ENCODE measurements at places on chromosomes 16 and 17. TPM values are rescaled to one million over a fixed set of nuclear protein-coding genes. Genes with fewer than 3 reads are reported as not detected.

DNA sequence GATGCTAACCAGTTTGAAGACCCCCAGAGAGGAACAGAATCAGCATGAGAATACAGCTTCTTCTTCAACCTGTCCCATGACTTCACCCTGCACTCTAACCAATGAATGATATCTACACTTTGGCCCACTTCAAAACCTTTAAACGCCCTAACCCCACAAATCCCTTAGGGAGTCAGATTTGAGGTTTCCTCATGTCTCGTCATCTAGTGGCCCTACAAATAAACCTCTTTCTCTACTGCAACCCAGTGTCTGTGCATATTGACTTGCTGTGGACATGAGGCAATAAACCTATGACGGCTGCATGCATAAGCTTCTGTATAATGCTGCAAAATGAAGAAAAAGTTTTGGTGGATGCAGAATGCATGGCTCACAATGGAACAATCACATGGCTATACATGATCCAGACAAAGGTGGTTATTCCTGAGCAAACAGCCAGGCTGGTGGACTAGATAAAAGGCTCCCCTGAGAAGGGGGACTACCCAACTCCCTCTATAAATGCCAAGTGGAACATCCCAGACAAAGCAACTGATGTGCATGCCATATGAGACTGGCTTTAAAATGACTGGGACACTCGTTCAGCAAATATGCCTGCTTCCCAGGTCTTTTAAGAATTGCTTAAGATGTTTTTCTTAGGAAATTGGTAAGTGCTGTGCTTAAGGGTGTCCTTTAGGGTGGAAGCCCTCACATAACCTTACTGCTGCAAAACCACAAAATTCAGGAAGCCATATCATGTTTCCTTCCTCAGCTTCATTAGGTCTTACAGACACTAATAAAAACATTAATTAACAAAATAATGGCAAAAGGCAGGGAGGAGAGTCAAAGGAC is 12.2 kb downstream of the N4BP1 start:
- H3K4me3 ChIP-seq = no peak overlapping the region
- H3K4me1 ChIP-seq = peaks cover 50% of the 10 kb centered on the region
- H3K36me3 ChIP-seq = no peaks in the 10 kb centered on the region

DNA sequence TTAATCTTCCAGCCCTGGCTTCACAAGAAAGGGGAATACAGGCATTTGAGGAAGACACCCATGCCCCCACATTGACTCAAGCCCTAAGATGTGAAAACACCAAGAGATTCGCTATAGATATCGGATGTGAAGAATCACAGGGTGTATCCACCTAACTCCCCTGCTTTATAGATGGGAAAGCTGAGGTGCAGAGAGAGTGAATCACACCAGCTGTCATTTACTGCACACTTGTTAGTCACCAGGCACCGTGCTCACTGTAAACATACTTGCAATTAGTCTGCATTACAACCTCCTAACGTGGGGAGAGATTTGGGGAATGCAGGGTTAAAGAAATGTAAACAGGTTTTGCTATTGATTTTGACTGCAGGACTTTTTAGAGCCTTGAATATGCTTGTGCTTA is 325.5 kb downstream of the C16orf95 start:
- no peak overlapping the region for H3K4me3 ChIP-seq
- H3K27me3 ChIP-seq = no peaks in the 10 kb centered on the region
- DNase-seq = no peak
- H3K36me3 ChIP-seq = no peaks in the 10 kb centered on the region
- H3K4me1 ChIP-seq = no peaks in the 10 kb centered on the region
- H3K27ac ChIP-seq = no peak overlapping the region

- no peaks in the 10 kb centered on the region for H3K36me3 ChIP-seq
- H3K4me1 ChIP-seq = peaks cover 38% of the 10 kb centered on the region
- H3K27me3 ChIP-seq = no peaks in the 10 kb centered on the region
- peak overlapping the region; percentile 68 for H3K4me3 ChIP-seq
- H3K27ac ChIP-seq = no peak overlapping the region
Measured at GRCh38 chr17:29621751-29622194, 939 bp downstream of the CORO6 start.

- no peak for DNase-seq
- no peaks in the 10 kb centered on the region for H3K36me3 ChIP-seq
- H3K27ac ChIP-seq = no peak overlapping the region
- no peaks in the 10 kb centered on the region for H3K4me1 ChIP-seq
- H3K4me3 ChIP-seq = no peak overlapping the region
Measured at GRCh38 chr16:12171206-12171605, 194.7 kb downstream of the SNX29 start.

DNA sequence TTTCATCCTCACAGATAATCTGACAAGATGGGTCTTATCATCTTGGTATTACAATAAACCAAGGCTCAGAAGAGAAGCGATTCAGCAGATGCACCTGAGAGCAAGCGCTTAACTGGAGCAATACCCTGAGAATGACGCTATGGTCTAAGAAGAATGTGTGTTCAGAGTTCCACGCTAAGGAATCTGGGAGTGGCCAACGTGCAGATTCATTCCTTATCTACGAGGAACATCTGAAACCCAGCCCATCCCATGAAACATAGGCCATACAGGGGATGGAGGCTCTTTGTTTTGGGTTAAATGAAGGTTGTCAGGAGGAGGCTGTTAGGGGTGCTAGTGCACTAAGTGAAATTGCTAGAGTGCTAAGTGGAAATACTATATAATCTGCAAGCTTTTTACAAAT is 28.5 kb upstream of the KDM8 start:
- H3K36me3 ChIP-seq = no peaks in the 10 kb centered on the region
- no peak for DNase-seq
- no peaks in the 10 kb centered on the region for H3K27me3 ChIP-seq
- no peak overlapping the region for H3K27ac ChIP-seq
- H3K4me1 ChIP-seq = peaks cover 7% of the 10 kb centered on the region

DNA sequence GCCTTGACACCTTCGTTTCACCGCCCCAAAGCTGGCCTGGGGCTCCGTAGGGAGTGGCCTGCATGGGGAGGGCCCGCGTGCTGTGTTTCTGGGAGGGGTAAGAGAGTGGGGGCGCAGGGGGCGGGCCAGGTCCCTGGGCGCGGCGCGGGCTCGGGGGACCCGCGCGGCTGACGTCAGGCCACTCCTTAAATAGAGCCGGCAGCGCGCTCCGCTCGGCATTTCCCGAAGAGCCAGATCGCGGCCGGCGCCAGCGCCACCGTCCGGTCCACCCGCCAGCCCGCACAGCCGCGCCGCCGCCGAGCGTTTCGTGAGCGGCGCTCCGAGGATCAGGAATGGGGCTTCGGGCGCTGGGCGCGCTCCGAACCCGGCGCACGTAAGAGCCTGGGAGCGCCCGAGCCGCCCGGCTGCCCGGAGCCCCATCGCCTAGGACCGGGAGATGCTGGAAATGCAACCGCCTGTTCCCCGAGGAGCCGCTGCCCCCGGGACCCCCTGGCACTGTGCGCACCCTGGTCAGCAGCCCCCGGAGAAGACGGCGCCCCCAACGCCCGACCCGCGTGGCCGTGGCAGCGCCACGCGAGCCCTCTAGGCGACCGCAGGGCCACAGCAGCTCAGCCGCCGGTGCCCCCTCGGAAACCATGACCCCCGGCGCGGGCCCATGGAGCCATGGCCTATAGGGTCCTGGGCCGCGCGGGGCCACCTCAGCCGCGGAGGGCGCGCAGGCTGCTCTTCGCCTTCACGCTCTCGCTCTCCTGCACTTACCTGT is at the start of gene HS3ST2:
HS3ST2 (plus strand) TSS at position 215 of the 763 bp plus-strand sequence; CDS start at position 664, 449 bp downstream.
- H3K27me3 ChIP-seq = peaks cover 24% of the 10 kb centered on the region
- peak; percentile 90 for DNase-seq
- H3K4me1 ChIP-seq = peaks cover 7% of the 10 kb centered on the region
- no peaks in the 10 kb centered on the region for H3K36me3 ChIP-seq
- no peak within 1 kb of the TSS for H3K27ac ChIP-seq
- peak within 1 kb of the TSS; percentile 50 for H3K4me3 ChIP-seq

GRCh38 chr16:66689282-66689681 is 7.3 kb downstream of the CMTM4 start:
- no peak overlapping the region for H3K4me3 ChIP-seq
- H3K36me3 ChIP-seq = no peaks in the 10 kb centered on the region
- H3K4me1 ChIP-seq = no peaks in the 10 kb centered on the region

DNA sequence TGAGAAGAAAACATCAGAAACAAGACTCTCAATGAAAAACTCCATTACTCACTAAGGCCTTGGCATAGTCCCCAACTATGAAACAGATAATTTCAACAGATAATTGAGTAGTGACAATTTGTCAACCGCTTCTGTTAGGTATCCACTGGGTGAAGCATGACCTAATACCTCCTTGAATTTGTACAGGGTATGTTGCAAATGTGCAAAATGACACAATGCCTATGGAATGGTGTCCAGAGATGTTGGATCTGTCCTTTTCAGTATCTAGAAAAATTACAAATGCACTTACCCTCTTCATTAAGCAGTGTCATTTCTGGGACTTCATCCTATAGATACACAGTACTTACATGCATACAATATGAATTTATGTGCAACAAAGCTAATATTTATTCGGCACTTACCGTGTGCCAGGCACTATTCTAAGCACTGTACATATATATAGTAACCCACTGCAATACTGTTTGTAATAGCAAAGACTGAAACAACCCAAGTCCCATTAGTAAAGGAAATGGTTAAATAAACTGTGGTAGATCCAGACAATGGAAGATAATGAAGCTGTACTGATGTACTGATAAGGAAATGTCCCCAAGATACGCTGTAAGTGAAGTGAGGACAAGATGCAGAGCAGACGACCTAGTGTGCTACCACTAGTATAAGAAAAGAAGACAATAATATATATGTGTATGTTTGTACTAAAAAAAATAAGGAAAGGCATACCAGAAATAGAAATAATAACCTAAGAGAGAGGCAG is 21.4 kb upstream of the SLC6A4 start:
- H3K27ac ChIP-seq = peak overlapping the region; percentile 64
- peaks cover 20% of the 10 kb centered on the region for H3K4me1 ChIP-seq
- DNase-seq = no peak
- no peak overlapping the region for H3K4me3 ChIP-seq
- peaks cover 15% of the 10 kb centered on the region for H3K36me3 ChIP-seq

- H3K27ac ChIP-seq = peak overlapping the region; percentile 90
- peak overlapping the region; percentile 7 for H3K4me3 ChIP-seq
- H3K27me3 ChIP-seq = no peaks in the 10 kb centered on the region
- peak; percentile 95 for DNase-seq
Measured at GRCh38 chr16:89505204-89506112, 2.7 kb upstream of the SPG7 start.

CMC2 gene
- 9.8 TPM for total RNA-seq

GRCh38 chr17:13306310-13306962 is 288.6 kb upstream of the ELAC2 start:
- no peaks in the 10 kb centered on the region for H3K27me3 ChIP-seq
- no peaks in the 10 kb centered on the region for H3K36me3 ChIP-seq
- no peaks in the 10 kb centered on the region for H3K4me1 ChIP-seq
- no peak for DNase-seq
- H3K4me3 ChIP-seq = no peak overlapping the region
- H3K27ac ChIP-seq = no peak overlapping the region

DNA sequence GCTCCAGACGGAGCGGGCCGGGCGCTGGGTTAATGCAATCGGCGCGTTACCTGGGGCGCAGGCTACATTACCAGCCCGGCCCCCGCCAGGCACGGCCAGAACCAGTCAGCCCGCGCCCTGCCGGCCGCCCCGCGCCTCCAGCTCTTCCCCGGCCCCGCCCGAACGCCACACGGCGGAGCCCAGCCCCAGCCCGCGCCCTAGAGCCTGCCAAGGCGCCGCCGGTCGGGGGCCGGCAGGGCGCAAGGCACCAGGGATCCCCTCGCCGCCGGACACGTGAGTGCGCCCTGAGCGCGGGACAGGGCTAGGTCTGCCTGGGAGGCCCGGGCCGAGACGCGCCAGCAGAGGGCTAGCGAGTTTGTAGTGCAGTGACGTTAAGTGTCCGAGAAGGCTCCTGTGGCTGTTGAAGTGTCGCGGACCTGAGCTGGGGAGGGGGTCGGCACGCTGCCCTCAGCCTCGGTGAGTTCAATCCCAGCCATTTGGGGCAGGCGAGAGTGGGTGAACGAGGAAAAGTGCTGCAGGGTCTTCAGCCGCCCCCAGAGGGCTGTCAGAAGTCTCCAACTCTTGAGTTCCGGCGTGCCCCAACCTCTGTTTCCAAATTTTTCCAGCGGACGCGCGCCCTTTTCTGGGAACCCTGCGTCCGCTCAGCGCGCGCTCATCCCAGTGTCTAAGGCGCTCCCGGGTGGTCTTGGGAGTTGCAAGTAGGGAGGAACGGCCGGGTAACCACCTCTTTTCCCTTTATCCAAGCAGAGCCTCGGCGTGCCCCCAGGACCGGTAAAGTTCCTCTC is at the start of gene SLC6A2:
SLC6A2 (plus strand) TSS at position 92 of the 785 bp plus-strand sequence. CDS start 707 bp downstream, outside the sequence.
- peaks cover 16% of the 10 kb centered on the region for H3K27me3 ChIP-seq
- H3K27ac ChIP-seq = no peak within 1 kb of the TSS
- peak; percentile 83 for DNase-seq
- H3K4me3 ChIP-seq = no peak within 1 kb of the TSS

DNA sequence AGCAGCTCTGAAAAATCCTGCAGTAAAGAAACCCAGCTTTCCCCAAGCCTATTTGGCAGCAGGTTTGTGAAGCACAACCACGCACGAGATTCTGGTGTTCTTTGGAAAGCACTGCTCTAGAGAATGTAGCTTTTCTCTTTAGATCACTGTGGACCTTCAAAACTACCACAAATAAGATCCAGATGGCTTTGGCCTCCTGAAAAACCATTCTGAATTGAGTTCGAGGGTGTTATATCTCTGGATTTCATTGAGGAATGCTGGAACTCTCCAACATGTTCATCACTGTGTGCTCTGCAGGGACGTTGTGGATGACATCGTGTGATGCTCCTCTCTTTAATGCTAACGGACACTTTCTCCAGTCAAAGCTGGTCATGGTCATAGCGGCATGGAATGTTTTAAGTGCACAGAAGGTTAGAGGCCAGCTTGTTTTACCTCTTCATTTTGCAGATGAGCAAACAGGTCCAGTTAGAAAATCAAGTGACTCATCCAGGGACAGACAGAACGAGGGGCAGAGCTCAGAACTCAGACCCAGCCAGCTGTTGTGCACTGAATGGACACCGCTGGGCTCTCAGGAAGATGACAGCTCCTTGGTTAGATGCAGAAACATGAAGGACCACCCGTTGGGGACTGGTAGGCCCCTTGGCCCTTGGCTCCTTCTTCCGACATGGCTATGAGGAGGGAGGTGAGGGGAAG is 37.2 kb downstream of the CCDC42 start:
- H3K4me3 ChIP-seq = no peak overlapping the region
- H3K27ac ChIP-seq = peak overlapping the region; percentile 70

All from upper lobe of left lung (tissue), 6 donors.